ENCODE measurements at places on chromosomes 6 and 20. TPM values are rescaled to one million over a fixed set of nuclear protein-coding genes. Genes with fewer than 3 reads are reported as not detected.

DNA sequence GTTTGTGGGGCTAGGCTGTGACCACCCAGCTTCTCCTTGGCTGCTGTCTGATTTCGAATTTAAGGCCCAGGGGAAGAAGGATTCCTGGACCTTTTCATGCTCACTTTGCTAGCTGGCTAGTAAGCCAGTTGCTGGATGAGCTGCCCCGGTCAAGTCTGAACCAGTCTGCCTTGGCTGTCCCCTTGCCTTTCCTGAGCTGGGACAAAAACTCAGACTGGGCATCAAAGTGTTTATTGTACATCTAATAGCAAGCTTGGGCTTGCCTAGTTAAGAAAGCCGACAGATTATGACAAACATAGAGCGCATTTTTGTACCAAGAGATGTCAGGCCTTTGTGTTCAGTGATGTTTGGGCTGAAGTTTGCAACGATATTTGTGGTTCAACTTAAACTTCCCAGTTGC lies 750 bp upstream of the PAK5 start:
- DNase-seq = no peak

The LBP gene
- not detected for polyA plus RNA-seq

- DNase-seq = no peak
Measured at GRCh38 chr6:15521582-15521981, 141.2 kb downstream of the DTNBP1 start.

GRCh38 chr20:14612391-14612790 lies 275.0 kb upstream of the FLRT3 start:
- DNase-seq = no peak

DNA sequence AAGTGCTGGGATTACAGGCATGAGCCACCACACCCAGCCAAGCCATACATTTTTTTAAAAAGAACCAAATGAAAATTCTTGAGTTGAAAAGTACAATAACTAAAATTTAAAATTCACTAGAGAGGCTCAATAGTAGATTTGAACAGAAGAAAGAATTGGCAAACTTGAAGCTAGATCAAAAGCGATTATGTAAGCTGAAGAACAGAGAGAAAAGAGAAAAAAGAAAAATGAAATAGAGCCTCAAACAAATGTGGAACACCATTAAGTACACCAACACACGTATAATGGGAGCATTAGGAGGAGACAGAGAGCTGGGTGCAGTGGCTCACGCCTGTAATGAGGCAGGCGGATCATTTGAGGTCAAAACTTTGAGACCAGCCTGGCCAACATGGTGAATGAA lies 31.0 kb downstream of the ERGIC3 start:
- DNase-seq = no peak

DNA sequence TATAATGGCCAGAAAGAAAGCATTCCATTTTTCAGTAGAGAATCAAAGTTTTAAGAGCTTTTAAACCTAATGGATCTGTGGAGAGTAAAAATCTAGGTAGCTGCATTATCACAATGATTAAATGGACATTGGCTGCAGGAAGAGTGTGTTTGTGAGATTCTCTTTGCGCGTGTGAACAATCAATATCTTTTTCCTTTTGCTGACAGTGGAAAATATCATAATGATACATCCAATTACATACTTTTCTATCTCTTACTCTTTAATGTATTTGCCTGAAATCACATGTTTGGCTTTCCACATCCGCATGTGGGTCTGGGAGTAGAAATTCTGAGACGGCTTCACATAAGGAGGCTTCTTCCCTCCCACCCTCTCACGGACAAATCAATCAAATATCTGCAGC lies 69.8 kb upstream of the DUSP22 start:
- DNase-seq = no peak

The HTR1B gene
- polyA plus RNA-seq = 0.09 TPM

GRCh38 chr6:168043193-168043847 lies 35.7 kb downstream of the FRMD1 start:
- DNase-seq = no peak

The WFDC10A gene
- not detected for polyA plus RNA-seq

- no peak for DNase-seq
Measured at GRCh38 chr20:24718696-24719095, 230.4 kb upstream of the CST7 start.

DNA sequence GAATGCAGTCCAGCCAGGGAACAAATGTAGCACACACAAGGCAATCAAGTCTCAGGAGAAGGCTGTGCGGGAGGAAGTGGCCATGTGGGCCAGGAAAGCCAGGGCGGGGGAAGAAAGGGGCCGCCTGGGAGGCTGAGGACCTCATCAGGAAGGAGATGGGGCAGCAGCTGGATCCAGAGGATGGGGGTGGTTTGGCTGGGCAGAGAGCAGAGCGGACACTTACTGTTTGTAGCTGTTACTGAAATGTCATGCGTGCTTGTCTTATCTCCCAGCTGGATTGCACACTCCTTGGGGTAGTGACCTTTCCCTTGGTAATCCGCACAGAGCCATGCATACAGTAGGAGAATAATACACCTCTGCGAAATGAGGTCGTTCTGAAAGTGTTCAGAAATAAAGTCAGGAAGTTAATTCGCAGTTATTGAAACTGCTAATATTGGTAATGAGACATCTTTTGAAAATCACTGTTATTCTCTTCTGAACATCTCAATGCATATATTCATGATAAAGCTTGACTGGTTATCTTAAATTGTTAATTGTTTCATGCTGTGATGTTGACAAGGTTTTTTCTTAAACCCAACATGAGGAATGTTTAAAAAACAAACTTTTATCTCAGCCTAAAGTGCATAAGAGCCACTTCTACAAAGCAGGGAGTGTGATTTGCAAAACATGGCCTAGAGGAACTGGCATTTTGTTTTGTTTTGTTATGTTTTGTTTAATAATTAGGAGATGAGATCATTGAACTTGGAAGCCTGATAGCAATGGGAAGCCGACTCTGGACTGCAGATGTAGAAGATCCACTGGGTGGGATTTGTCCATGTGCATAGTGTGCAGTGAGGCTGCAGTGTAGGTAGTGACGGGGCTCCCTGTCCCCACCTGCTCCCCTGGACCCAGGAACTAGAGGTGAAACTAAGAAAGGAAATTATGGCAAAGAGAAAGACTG lies 18.0 kb upstream of the MAP3K4 start:
- DNase-seq = peak; percentile 43

DNA sequence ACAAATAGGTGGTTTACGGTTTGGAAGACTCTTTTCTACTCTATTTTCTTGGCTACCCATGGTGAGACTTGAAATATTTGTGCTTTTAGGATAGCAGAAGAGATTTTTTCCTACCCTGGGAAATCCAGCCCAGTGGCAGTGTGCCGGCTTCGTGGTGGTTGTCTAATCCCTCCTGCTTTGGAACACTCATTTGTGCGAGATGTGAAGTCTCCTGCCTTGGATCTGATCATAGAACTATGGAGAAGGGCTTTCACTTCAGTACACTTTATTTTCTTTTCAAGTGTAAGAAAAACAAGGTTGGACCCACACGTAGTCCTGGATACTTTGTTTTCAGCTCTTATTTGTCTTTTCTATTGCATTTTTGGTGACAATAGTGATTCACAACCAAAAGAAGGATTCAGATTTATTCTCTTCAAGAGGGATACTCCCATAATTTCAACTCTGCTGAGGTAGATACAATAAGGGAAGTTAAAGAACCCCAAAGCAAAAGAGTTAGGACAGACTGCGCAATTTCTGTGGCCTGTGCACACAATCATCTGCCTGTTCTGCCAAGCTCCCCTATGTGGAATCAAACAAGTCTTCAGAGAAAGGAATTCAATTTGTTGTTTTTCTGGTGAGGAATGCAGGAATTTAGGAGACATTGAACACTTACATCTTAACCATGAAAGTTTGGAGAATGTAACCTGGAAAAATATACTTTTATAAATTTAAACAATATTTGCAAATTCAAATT lies 413.2 kb downstream of the GJA1 start:
- DNase-seq = no peak

- DNase-seq = no peak
Measured at GRCh38 chr6:43149265-43149664, 21.8 kb upstream of the SRF start.

DNA sequence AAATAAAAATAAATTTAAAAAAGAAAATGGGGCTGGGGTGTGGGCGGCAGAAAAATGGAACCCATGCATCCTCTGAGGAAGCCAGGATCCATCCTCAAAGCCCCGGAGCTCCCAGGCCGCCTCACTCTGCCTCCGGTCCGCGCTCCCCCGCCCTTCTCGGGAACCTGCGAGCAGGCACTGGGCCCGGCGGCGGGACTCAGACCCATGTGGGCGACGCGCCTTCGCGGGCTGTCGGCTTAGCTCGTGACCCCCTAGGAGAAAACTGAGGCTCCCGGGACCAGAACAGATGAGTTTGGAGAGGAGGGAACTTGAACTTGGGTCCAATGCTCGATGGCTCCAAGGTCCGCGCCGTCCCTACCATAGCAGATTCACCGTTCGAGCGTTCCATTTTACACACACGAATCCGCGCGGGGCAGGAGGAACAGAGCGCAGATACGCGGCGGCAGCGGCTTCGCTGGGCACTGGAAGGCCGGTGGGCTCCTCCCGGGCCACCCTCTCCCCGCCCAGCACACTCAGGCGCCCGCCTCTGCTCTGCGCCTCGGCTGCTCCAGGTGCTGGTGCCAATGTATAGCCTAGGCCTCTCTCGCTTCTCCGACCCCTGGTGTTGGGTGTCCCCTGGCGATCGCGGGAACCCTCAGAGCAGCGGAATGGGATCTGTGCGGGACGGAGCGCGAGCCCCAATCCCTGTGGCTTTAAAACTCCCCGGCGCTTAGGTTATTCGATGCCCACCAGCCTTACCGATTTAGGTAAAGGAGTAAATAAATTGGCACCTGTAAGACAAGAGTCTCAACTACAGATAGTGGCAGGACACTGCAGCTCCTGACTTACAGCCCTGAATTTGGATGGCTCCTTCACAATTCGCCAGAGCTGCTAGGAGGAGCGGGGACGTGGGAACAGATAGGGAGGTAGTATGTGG lies 39.2 kb downstream of the DPPA5 start:
- DNase-seq = no peak

The SLC44A4 gene
- 0.74 TPM for polyA plus RNA-seq

The TMEM200A gene
- 25.6 TPM for polyA plus RNA-seq

GRCh38 chr20:49496553-49497397 lies 14.3 kb upstream of the KCNB1 start:
- no peak for DNase-seq

DNA sequence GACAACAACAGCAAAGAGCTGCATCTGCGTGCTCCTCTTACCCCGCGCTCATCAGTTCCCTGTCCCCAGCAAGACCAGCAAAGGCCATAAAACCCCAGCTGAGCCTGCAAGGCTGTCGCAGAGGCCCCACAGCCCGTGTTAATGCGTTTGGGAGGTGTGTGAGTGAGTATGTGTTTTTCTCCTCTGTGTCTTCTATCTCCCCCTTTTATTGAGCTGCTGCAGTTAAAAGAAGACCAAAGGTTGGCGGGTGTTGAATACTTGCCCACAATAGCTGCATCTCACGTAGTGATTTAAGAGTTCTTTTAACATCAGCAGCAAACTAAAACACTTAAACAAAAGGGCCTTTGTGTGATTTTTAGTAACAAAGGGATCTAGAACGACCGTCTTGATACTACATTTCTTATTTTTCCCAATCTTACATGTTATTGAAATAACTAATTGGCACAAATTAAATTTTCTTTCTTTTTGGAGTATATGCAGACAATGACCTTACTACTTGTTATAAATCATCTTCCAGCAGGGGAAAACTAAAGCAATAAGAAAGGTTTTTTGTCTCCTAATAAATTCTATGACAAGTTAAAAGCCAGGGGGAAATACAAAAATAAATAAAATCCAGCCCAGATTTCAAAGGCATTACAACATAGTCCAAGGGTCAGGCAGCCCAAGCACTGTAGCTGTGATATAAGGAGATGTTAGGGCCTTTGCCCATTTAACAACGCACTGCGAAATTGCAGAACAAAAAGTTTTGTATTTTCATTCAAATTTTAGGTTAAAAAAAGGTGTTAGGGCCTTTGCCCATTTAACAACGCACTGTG lies 27.2 kb upstream of the CNKSR3 start:
- DNase-seq = peak; percentile 30

The AFG1L gene
- 6.4 TPM for polyA plus RNA-seq

GRCh38 chr6:99287523-99287922 lies 62.0 kb downstream of the FAXC start:
- DNase-seq = no peak

DNA sequence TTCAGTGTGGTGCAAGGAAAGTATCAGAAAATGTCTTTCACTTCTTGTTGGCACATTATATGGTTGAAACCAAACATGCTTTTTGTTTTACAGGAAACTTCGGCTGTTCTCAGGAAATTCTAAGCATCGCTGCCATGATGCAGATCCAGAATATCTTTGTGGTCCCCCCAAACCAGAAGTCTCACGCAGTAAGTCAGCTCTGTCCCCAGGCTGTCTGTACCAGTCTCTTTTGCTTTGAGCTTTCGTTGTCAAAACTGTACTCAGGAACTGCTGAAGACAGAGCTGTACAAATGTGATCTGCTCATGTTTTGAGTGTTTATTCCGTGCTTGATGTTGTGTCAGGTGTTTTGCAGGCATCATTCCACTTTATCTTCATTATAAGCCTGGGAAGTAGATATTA lies 59.6 kb downstream of the DHX35 start:
- no peak for DNase-seq

GRCh38 chr6:67952948-67953347 lies 682.1 kb upstream of the ADGRB3 start:
- DNase-seq = no peak

DNA sequence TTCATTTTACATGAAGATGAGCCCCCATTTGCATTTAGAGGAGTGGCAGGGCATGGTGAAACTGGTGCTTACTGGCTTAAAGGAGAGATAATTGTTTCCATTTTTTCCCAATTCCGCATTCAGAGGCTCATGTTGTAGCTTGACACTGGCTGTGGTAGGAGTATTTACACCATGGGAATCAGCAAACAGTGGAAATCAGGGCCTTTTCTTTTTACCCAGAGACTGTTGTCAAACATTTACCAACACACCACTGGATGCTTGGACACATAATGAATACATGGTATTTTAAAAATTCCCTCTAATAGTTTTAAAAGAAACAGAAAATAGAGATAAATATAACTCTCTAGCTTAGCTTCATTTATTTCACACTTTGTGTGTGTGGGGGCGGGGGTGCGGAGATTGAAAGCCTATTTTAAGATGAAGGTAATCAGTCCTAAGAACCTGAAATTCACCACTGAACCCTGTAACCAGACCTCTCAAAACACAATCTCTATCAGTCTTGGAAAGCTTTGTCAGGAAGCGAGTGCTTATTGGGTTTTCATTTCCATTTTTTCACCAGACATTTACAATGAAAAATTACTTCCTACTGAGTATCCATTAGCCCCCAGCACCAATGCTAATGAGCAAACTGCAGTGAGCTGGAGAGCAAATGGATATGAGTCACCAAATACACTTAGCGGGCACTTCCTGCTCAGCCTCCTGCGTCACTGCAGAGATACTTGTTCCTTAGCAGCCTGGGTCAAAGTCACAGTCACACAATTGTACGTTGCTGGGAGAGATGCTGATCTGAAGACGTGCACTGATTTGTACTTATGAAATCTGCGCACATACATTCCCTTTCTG lies 532.0 kb downstream of the BCKDHB start:
- DNase-seq = peak; percentile 16

- DNase-seq = no peak
Measured at GRCh38 chr6:143408151-143408786, 42.2 kb downstream of the ADAT2 start.

GRCh38 chr6:169503422-169504152 lies 198.2 kb downstream of the WDR27 start:
- peak; percentile 63 for DNase-seq
